Epithelial cell of umbilical artery (primary cell): ENCODE measurements at places on chromosomes 12 and 14. TPM values are rescaled to one million over a fixed set of nuclear protein-coding genes. Genes with fewer than 3 reads are reported as not detected.

The CIROP gene
- total RNA-seq: not detected in 2 replicates

The MGP gene
- 42.1 and 237 TPM in 2 replicates for total RNA-seq

The KDM5A gene
- total RNA-seq: 57.1 and 61.4 TPM in 2 replicates

The MFAP5 gene
- total RNA-seq: not detected in 2 replicates

The RASSF9 gene
- total RNA-seq: 0.97 and 1.2 TPM in 2 replicates

The SERPINA1 gene
- not detected in 2 replicates for total RNA-seq

The TPPP2 gene
- not detected in 2 replicates for total RNA-seq

The SLC8A3 gene
- total RNA-seq: under 0.01 and 0.15 TPM in 2 replicates

The CRADD gene
- 8.5 and 12.3 TPM in 2 replicates for total RNA-seq

The MYO1H gene
- not detected in 2 replicates for total RNA-seq

The COL2A1 gene
- not detected in 2 replicates for total RNA-seq

The CMKLR1 gene
- total RNA-seq: not detected in 2 replicates

The NRL gene
- total RNA-seq: 0.32 and 0.76 TPM in 2 replicates

The CD69 gene
- 0.97 and 2.0 TPM in 2 replicates for total RNA-seq

The APEX1 gene
- total RNA-seq: 104 and 113 TPM in 2 replicates

The SRRM4 gene
- not detected in 2 replicates for total RNA-seq

The PA2G4 gene
- 220 and 288 TPM in 2 replicates for total RNA-seq

The PPP4R4 gene
- under 0.01 TPM in 2 replicates for total RNA-seq

The PAN2 gene
- total RNA-seq: 4.9 and 14.9 TPM in 2 replicates

The HNRNPC gene
- total RNA-seq: 714 and 948 TPM in 2 replicates

The SMOC1 gene
- under 0.01 TPM in 1 of 2 replicates, not detected in the other for total RNA-seq

The RTN1 gene
- total RNA-seq: 0.61 and 0.65 TPM in 2 replicates

The SIX4 gene
- total RNA-seq: 4.4 and 4.9 TPM in 2 replicates

The NANOG gene
- not detected in 2 replicates for total RNA-seq

The RAB3IP gene
- total RNA-seq: 15.9 and 26.4 TPM in 2 replicates

The NPFF gene
- not detected in 2 replicates for total RNA-seq

The MAP3K12 gene
- 16.4 and 16.6 TPM in 2 replicates for total RNA-seq
